ENCODE measurements at places on chromosomes 7 and 10.
A peak's percentile ranks its signal among the peaks of the same experiment; 100 is the strongest.

GRCh38 chr7:46034056-46034768, 113.1 kb upstream of the IGFBP3 start:
- no peak for DNase-seq

DNA sequence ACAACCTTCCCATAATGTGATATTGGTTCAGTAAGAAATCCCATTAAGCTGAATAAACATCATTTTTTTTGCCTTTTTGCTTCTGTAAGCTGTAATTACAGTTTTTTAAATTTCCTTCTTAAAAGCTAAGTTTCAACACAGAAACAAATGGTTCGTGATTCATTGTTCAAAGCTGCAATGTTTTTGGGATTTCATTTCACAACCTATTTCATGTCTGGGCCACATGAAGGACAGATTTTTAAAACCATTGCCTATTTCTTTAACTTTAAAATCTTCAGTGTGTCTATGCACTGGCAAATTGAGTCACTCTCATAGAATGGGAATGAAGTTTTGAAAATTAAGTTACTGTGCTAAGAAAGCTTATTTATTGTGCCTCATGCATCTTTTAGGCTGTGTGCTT, 66.9 kb downstream of the TFPI2 start:
- no peak for DNase-seq

DNA sequence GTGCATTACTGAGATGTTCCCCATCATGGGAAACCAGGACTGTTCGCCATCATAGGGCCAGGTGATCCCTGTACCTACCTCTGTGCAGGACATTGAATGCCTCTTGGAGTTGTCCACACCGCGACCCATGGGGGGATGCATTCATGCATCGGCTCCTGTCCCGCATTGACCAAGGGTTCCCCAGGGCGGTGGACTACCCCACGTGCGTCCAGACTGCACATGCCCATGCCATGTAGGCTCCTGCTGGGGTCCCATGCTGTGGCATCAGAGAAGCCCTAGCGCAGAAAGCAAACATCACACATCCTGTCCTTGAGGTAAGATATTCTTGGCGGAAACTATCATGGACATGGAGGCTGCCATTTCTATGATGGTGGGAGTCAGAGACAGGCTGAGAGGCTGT, 121.6 kb upstream of the UNC5B start:
- DNase-seq, result no peak

GRCh38 chr10:49512121-49512809, 26.7 kb downstream of the ERCC6 start:
- no peak for DNase-seq

GRCh38 chr7:68058014-68058413, 1061.4 kb downstream of the TYW1 start:
- no peak for DNase-seq

- peak; percentile 8 for DNase-seq
These were observed 47.3 kb downstream of the MYPN start for GRCh38 chr10:68156373-68157185.

- no peak for DNase-seq
These were observed 151.1 kb upstream of the MKI67 start for GRCh38 chr10:128277267-128277840.
